ENCODE measurements at places on chromosomes 2 and 18.

- no peak for DNase-seq
Measured at GRCh38 chr2:201270293-201271001, 10.1 kb downstream of the CASP8 start.

DNA sequence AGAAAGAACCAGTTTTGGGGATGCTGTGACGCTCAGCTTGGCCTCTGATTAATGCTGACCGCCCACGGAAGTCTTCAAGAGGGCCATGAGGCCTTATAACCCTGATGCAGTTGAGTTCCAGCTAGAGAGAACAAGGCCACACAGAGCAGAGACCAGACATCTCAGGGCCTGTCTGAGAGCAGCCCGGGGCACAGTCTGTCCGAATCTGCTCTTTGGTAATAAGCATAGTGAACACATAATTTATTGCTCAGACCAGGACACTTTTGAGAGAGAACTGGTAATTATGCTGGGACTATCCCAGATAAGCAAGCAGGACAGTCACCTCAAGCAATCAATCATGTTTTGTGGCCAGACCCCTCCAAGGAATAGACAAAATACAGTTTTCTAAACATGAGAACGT is 68.5 kb downstream of the STPG4 start:
- no peak for DNase-seq

DNA sequence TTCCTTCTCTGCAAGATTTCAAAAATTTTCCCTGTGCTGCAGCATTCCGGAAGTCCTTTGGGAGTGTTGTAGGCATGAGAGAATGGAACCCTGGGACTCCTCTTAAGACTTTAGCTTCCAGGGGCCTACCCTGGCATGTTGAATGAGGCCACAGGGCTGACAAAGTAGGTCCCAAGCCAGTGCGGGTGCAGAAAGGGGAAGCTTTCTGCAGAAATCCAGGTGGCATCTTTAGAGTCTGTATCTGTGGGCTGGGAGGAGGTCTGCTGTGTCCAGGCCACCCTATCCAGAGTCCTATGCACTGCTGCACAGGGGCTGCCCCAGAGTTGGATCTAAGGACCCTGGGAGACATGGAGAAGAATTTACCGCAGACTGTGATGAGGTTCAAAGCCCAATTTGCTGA is 1.9 kb upstream of the SIX2 start:
- no peak for DNase-seq

DNA sequence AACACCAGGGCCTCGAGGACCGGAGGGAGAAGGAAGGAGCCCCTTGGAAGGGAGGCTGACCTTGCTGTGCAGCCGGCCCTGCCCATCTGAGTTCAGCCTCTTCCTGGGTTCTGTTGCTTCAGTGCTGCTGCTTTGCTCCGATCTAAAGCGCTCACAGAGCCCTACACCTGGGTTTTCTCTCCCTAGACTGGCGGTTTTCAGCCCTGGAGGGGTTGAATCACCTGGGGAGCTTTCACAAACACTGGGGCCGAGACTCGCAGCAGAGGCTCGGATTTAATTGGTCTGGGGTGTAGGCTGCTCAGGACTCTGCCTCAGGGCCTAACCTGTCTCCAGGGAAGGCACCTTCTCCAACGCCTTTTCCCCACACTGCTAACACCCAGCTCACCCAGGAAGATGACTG is 40.9 kb upstream of the SMAD7 start:
- no peak for DNase-seq

DNA sequence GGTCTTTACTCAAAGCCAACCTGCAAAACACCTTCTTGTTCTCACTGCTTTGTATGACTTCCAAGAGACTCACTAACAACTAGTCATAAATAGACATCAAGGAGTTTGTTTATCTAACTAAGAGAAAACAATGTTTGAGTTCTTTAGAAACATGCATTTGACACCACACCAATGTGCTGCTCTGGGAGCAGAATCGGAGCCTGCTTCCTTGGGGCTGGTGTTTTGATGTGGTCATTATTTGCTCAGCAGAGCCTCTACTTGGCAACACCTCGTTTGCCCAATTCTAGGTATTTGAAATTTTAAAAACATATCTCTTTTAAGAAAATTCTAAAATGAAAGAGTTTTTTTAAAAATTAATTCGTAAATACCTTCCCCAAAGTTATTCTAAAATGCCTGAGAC is 167.5 kb downstream of the BCL2 start:
- DNase-seq = peak; percentile 80

DNA sequence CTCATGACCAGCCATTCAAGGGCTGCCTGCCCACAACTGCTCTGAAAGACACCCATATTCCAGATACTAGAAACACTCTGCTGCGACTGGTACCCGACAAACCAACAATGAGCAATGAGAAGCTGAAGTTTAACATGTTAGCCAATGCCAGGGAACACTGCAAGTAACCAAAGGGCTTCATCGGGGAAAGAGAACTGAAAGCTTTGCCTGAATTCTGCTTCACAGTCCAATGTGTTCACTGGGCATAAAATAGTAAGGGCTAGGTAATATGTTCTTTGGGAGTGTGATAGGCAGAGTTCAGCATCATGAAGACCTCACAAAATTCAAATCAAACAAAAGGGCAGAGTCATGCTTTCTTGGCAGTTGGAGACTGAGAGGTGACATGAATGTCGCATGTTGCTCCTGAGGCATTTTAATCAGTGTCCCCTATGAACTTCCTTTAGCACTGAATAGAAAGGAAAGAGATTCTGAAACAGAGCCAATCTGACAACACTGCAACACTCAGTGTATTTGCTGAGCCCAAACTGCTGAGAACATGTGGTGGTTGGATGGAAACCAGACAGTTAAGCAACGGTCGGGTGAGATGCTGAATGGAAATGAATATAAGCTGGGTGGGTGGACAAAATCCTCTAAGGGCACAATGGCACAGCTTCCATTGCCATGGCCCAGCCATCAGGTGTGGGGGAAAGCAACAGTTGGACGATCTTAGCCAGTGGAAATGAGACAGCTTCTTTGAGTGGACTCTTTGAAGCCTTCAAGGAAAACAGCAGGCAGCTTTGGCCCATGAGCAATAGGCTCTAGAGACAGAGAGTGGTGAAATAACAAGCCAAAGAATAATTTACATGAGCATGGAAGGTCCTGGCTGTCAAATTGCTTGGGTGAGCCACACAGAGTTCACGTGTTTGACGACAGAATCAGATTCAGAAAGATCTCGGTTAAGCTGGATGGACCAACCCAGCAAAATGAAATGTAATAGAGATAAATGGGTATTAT is 277.5 kb downstream of the AFF3 start:
- no peak for DNase-seq

GRCh38 chr18:40222776-40223175 is 1732.3 kb upstream of the PIK3C3 start:
- no peak for DNase-seq

- no peak for DNase-seq
Measured at GRCh38 chr2:204108781-204109295, 172.3 kb downstream of the ICOS start.

- DNase-seq = no peak
Measured at GRCh38 chr2:134630504-134631159, 88.2 kb downstream of the TMEM163 start.

GRCh38 chr18:55258088-55258487 is 298.8 kb upstream of the CCDC68 start:
- DNase-seq = no peak

- no peak for DNase-seq
Measured at GRCh38 chr2:240965905-240966456, 32.4 kb upstream of the SNED1 start.

DNA sequence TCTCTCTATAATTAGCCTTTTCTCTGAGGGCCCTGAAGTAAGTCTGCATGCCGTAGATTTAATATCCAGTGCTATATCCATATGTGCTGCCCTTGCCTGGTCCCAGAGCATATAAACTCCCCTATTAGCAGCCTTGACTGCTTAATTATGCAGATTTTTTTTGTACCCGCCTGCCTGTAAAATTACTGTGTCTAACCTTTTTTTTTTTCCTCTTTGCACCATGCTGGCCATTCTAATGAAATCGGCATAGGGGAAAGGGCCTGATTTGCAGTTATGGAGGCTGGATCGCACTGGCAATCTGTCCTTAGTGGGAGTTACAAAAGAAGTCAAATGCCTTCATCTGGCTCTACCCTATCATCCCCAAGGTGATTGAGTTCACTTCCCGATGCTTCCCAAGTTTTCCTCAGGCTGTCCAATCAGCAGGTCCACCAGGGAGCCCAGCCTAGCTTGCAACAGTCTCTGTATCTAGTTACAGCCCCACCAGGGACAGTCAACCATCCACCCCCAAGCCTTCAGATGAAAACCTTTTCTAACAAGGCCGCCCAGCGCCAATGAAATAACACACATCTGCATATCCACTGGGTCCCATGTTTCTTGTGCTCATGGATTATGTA is 239.0 kb downstream of the ZNF521 start:
- DNase-seq = no peak

GRCh38 chr2:202605174-202605573 is 29.6 kb upstream of the FAM117B start:
- no peak for DNase-seq

- no peak for DNase-seq
Measured at GRCh38 chr18:62438018-62438329, 84.9 kb upstream of the ZCCHC2 start.

GRCh38 chr2:67641312-67642045 is 244.3 kb downstream of the ETAA1 start:
- no peak for DNase-seq

DNA sequence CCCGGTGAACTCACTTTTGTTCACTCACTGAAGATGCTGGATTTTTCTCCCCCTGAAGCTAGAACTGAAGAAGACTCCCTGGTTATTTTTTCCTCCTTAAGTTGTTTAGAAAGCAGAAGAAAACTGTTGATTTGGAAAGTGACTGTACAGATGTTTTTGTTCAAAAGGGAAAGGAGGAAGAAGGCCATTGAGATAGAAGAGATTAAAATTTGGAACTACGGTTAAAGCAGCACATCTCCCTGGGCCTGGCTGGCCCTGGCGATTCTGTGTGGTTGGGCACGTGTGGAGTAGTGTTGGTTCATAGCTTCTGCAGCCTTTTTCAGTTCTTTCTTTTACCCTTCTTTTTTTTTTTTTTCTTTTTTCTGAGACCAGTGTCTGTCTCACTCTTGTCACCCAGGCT is 109.2 kb downstream of the MAP4K4 start:
- no peak for DNase-seq

DNA sequence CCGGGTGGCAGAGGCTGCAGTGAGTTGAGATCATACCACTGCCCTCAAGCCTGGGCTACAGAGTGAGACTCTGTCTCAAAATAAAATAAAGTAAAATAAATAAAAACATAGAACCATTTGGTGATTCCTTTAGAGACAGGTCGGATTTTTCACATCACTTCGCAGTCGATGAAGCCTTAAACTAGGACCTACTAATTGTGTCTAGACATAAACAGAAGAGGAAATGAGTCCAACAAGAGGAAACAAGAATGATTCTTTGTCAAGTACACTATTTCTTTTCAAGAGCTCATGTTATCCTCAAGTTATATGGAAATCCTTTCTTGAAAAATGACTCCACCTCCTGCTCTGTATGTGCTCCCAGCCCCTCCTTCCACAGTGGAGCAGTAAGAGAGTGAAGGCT is 758.9 kb downstream of the DPP10 start:
- DNase-seq = no peak

GRCh38 chr2:215940645-215941184 is 72.6 kb downstream of the MREG start:
- no peak for DNase-seq

- DNase-seq = no peak
Measured at GRCh38 chr18:80200171-80200931, 47.0 kb downstream of the PARD6G start.

GRCh38 chr18:38243291-38243690 is 677.7 kb upstream of the CELF4 start:
- no peak for DNase-seq

DNA sequence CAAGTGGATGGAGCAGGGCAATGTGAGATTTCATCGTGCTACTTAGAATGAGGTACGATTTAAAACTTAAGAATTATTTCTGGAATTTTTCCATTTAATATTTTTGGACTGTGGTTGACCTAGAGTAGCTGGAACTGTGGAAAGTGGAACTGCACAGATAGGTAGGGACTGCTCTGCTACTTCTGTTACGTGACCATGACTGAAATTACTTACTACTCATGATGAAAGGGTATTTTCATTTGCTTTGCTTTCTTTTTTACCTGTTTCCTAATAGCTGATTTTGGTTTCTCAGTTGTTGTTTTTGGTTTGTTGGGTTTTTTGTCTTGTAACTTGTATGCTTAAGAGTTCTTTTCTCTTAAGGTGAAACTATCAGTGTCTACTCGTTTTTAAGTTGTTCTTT is 11.4 kb downstream of the UBE2E3 start:
- no peak for DNase-seq

- DNase-seq = no peak
Measured at GRCh38 chr2:235855011-235855410, 313.2 kb downstream of the GBX2 start.

DNA sequence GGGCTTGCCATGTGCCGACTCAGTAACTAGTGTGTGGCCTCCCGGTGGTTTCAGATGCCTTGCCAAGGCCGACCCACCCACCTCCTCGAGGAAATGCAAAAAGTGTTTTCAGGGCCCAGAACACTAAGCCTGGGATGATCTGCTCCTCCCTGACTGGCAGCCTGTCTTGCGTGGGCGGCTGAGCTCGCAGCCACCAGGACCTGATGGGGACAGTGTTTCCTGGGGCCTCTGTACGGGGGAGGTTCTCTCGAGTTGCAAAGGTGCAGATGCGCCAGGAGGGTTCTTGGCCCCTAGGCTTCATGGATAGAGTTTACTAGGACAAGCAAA is 85.2 kb downstream of the GLI2 start:
- no peak for DNase-seq

GRCh38 chr2:241635756-241636155 is 1.2 kb downstream of the THAP4 start:
- no peak for DNase-seq

- DNase-seq = no peak
Measured at GRCh38 chr18:59941331-59941730, 41.5 kb downstream of the PMAIP1 start.

All from CD4-positive, alpha-beta T cell treated with Interleukin-15 for 1 hour (primary cell).